ENCODE measurements at places on chromosomes 5 and 9.

- no peak for DNase-seq
Observed at GRCh38 chr9:108645520-108645919, 210.3 kb downstream of the ACTL7B start.

DNA sequence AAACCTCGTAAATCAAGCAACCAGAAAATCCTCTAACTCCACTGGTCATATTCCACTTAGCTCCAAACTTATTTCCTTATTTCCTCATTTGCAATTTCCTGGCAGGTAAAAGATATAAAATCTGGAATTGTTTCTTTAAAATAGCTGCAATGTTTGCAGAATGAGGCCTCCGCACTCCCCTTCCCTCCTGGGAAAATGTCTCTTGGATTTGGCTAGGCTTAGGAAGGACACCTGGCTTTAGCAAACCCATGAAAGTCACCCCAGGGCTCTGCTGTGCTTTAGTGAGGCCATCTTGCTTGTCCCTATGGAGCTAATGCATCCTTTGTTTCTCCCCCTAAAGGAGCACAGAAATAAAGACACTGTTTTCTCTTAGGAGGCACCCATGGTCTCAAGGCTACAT lies 10.5 kb downstream of the ARSB start:
- DNase-seq, result no peak

- DNase-seq, result no peak
Observed at GRCh38 chr9:120846251-120846889, 3.6 kb upstream of the PSMD5 start.

DNA sequence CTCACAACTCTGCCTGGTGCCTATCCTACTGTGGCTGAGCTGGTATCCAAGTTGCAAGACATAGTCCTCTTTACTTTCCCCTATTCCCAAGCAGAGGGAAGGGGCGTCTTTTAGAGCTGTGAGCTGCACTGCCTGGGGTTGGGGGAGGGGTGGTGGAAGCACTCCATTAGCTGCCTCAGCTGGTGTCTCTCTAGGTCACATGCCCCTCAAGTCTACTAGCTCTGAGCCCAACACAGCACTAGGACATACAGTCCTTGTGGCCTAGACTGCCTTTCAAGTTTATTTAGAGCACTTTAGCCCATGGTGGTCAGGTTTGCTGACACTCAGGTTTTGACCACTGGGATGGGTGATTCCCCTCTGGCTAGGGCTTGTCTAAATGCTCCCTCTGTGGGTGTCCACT lies 54.7 kb downstream of the SREK1 start:
- no peak for DNase-seq

GRCh38 chr9:515665-516064 lies 301.0 kb downstream of the DOCK8 start:
- no peak for DNase-seq

DNA sequence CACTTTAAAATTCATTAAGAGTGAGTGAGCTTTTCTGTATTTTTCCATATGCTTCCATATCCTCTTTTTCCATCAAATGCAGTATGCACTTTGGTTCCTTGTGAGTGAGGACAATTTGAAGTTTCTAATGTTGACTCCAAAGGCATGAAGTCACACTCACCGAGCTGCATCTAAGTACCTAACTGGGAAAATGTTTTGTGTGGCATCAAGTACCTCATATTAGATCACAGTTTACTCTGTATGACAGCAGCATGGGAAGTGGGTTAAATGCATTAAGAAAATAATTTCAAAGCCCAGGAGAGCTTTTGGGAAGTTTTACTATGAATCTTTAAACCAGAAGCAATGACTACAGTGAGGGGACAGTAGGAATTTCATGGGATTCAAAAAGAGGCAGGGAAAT lies 207.0 kb downstream of the EFNA5 start:
- DNase-seq, result no peak

DNA sequence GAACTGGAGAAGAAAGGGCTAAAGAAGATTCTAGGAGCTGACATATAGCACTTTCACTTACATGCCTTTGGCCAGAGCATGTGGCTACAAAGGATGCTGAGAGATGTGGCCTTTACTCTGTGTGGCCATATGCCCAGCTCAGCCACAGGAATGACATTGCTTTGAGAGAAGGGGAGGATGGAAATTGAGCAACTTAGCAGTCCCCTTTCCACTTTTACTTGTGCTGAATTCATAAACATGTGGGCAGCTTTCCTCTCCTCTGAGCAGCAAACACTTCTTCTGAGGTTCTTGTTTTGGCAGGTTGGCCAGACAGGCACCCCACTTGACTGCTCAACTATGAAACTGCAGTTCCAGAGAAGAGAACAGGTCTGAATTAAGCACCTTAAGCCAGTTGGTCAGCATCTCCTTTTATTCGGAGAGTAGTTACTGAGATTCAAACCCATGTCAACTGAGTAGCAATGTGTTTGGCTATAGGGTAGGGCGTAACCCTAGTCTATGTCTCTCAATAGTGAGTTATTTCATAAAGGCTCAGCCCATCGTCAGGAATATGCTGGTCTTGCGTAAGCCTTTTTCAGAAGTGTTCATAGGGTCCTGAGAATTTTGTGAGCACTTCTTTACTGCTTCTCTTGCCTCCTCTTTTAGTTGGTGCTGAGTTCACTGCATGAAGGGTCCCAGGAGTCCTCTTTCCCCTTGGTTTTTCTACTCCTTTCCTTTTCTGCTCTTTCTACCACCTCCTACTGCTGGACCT lies 134.5 kb downstream of the PALM2AKAP2 start:
- no peak for DNase-seq

GRCh38 chr5:156367597-156367996 lies 40.6 kb downstream of the SGCD start:
- no peak for DNase-seq

DNA sequence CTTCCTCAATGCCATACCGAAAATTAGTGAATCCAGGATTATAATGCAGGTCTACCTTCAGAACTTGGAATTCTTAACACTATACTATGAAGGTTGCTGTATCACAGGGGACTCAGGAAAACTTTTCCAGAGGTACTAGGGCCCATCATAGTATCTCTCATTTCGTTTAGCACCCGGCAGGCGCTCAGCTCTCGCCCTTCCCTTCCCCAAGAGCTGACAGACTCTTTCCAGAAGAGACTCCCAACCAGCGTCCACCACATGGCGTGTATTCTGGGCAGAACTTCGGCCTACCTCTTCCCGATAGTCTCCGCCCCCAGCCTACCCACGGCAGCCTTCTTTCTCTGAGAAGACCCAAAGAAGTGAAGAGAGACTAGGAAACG lies 271 bp downstream of the NOL8 start:
- no peak for DNase-seq

DNA sequence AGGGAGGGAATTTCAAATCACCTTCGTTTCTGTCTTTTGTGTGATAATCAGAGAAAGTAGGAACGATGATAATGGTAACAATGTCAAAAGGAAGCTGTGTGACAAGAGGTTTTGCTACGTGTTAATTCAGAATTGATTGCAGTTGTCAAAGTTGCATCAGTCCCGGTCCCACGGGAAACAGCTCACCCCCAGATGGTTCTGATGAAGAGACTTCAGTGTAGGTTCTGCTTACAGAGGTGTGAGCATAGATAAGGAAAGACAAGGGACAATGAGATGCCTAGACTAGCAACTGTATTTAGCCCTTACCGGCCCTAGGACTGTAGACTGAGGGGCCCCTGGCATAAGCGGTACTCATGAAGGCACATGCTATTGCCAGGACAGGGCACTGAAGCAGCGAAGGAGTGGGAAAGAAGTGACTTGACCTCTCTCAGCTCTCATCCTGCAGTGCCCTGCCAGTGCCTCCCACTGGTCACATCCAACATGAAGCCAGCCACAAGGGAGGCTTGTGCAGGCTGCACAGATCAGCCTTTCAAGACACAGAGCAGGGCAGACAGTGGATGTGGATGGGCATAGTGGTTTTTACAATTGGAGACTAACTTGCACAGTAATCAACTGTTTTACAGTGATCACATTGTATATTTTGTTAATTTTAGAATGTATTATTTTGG lies 21.1 kb downstream of the PDE8B start:
- DNase-seq, result no peak

DNA sequence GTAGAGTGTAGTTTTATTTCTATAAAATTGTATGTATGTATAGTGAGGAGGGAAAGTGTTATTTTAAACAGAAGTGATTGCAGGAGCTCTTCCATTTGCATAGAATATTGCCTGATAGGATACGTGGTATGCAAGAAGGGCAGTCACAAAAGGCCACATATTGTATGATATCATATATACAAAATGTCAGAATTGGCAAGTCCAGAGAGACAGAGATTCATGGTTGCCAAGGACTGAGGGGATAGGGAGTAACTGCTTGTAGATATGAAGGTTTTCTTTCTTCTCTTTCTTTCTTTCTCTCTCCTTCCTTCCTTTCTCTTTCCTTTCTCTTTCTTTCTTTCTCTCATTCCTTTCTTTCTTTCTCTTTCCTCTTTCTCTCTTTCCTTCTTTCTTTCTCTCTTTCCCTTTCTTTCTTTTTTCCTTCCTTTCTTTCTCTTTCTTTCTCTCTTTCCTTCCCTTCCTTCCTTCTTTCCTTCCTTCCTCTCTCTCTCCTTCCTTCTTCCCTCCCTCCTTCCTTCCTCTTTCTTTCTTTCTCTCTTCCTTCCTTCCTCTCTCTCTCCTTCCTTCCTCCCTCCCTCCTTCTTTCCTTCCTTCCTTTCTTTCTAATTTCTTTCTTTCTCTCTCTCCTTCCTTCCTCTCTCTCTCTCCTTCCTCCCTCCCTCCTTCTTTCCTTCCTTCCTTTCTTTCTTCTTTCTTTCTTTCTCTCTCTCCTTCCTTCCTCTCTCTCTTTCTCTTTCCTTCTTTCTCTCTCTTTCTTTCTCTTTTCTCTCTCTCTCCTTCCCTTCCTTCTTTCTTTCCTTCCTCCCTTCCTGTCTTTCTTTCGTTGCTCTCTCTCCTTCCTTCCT lies 24.5 kb upstream of the WDR38 start:
- no peak for DNase-seq

GRCh38 chr9:630817-631216 lies 210.7 kb upstream of the DMRT1 start:
- no peak for DNase-seq

DNA sequence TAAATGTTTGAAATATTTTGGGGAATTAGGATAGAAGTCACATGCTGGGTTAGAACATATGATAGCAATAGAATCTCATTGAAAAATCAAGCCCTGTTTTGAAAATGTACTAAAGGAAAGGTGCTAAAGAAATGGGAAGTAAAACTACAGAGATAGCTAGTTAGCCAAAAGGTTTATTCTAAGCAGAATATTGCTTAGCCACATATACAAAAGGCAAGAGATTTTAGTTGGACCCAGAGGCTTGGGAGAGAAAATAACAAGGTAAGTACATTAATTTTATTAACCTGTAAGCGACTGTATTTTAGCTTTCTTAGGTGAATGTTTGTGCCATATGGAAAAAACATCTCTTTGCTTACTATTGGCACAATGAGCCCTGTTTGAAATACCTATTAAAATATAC lies 108.3 kb downstream of the RPS23 start:
- DNase-seq, result no peak

DNA sequence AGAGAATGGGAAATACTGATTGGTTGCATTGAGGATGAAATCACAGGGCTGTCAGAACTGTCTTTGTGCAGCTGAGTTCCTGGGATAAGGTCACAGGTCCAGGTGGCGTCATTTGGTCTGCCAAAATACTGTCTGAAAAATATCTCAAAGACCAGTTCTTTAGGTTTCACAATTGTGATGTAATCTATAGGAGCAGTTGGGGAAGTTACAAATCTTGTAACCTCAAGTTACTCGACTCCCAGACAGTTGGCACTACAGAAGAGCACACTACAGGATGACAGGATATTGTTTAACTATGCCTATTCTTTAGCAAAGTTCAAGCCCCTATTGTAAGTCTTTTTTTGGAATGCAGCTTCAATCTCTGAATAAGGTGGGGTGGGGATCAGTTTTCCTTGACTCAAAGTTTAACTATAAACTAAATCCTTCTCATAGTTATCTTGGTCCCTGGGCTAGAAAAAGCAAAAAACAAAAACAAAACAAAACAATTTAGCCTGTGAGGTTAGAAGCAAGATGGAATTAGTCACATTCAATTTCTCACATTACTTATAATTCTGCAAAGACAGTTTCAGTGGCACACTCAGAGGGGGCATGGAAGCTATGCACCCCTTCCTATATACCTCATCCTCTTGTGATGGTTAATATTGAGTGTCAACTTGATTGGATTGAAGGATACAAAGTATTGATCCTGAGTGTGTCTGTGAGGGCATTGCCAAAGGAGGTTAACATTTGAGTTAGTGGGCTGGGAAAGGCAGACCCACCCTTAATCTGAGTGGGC lies 276.0 kb downstream of the AUH start:
- DNase-seq, result no peak

GRCh38 chr5:143527808-143528207 lies 124.3 kb upstream of the NR3C1 start:
- DNase-seq, result no peak

GRCh38 chr5:58778888-58779287 lies 196.0 kb downstream of the RAB3C start:
- DNase-seq, result no peak

GRCh38 chr9:129273136-129273895 lies 95.3 kb upstream of the IER5L start:
- no peak for DNase-seq

- DNase-seq, result no peak
Observed at GRCh38 chr9:101323129-101323528, 61.7 kb downstream of the BAAT start.

DNA sequence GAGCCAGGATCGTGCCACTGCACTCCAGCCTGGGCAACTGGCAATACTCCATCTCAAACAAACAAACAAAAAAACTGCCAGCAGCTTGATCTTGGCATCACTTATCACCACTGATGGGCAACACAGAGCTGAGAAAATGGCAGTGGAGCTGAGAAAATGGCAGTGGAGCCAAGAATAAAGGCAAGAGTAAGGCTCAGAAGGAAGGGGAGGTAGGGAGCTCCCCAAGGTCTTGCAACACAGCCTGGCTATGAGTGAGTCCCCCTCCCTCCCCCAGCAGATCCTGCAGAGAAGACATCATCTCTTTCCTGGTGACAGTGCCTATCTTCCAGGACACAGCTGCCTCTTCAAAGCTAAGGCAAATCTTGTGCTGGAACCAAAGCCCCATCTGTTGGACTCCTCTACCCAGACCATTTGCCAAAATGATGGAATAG lies 70.3 kb downstream of the UGCG start:
- DNase-seq, result no peak

DNA sequence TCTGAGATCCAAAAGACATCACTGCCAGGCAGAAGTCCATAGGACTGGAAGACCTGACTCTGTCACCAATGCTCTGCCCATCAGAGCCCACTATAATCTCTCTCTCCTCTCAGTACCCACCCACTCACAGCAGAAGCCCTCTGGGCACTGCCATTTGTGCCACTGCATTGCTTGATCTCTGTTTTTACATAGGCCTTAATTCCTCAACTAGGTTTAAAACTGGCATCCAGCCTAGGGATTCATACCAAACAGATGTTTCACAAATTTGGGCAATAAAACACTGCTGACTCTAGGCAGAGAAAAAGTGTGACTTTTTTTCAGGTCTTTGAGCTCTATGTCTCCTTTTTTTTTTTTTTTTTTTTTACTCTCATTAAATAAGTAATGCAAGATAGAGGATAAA lies 91.1 kb upstream of the RANBP3L start:
- no peak for DNase-seq

- DNase-seq, result no peak
Observed at GRCh38 chr9:20295555-20295954, 326.7 kb downstream of the MLLT3 start.

GRCh38 chr5:54630738-54631359 lies 113.3 kb downstream of the SNX18 start:
- DNase-seq, result no peak

GRCh38 chr5:101539315-101539714 lies 636.2 kb upstream of the ST8SIA4 start:
- no peak for DNase-seq

- DNase-seq, result no peak
Observed at GRCh38 chr9:95021166-95021886, 294.8 kb downstream of the AOPEP start.

GRCh38 chr9:5579881-5580280 lies 49.0 kb upstream of the RIC1 start:
- DNase-seq, result no peak

All from COR-L47 (cell line).